ENCODE measurements at places on chromosomes 4 and X.

DNA sequence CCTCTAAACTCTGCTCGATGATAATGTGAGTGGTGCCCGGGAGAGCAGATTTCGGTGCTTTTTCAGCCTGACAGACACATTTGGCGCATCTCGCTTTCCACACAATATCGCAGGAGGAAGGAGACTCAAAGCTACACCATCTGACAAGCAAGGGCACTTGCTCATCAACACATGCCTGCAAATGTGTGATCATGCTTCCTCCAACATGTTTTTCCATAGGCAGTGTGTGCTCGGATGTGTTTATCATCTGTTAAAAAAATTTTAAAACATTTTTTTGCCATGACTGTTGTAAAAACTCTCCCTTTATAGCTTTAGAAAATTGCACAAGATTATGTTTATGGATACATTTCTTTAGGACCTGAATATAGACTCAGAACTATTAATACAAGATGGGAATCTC, 170.3 kb upstream of the PUDP start:
- no peak for DNase-seq

DNA sequence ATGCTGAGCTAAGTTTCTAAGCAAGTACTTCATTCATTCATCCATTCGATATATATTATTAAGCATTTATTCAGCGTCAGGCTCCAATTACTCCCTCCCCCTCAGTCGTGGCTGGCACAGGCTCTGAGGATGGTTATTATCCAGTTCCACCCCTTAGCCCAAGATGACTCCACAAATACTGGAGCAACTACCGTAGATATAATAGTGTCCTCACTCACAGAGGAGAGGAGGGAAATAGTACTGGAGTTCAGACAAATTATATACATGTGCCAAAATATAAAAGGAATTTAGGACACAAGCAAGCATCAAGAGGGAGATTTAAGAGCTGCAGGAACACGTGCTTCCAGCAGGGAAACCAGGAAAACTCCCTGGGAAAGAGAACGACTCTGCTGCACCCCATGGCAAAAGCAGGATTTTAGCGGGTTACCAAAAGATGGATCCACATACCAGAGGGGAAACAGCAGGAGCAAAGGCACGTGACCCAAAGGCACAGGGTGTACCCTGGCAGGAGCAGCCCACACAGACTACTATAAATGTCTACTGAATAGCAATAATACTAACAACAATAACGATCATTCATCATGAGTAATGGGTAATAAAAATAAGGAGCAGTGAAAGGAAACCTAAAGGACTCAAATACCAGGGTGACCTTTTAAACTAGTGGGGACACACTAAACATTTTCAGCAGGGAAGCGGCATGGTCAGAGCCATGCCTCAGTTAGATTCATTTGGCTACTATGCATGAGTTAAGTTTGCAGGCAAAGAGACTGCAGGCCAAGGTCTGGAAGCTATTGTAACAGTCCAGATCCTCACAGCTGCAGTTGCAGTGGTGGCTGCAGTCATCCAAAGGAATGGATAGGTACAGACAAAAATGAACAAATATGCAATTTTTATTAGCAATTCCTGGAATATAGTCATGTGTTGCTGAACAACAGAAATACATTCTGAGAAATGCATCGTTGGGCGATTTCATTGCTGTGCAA, 153.7 kb downstream of the APBB2 start:
- no peak for DNase-seq

DNA sequence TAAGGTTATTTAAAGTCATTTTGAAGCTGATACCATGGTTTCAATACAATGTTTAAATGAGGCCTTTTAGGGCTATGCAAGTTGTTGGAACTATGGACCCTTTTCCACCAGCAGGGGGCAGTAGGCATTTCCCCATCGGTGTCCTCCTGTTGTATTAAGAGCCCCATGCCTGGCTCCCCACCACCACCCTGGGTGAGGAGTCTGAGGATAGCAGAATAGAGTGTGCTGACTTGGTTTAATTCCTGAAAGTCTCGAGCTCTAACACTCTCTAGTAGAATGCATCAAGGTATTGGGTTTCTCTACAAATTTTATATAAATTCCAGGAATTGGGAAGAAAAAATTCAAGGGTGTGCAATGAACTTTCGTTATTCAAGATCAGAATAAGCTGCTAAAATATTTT, 234.8 kb upstream of the JADE1 start:
- DNase-seq: peak; percentile 60

DNA sequence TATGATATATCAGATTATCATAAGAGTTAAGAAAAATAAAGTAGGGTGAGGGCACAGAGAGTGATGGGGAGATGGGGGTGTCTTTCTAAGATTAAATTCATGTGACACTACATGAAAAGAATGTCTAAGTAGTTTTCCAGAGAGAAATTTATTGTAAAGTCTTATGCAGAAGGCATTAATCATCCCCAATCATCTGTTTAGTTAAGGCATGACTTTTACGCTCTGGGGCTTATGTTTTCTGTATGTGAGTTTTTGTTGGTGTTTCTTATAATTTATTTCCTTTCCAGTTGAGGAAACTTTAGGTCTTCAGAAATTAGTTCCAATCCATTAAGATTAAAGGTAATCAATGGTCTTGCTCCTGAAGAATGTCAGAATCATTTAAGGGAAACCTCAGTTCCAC, 383.0 kb upstream of the GALNT7 start:
- DNase-seq: no peak

DNA sequence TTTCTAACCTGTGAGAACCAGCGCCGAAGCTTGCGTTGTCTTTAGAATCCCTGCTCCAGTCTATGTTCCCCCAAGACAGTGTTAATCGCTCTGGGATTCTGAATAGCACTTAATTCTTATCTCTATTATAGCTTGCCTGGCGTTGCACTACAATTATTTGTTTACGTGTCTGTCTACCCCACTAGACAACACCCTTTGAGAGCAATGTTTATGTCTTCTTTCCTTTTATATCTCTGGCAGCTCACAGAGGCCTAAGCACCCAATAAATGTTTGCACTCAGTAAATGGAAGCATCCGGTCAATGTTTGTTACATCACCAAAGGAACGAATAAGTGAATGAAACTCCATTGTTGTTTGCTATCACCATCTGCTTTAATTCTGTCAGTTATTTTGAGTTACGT, 4.8 kb upstream of the NHS start:
- no peak for DNase-seq

- no peak for DNase-seq
Observed at GRCh38 chrX:28756647-28757046, 169.4 kb downstream of the IL1RAPL1 start.

- DNase-seq: no peak
Observed at GRCh38 chr4:149202117-149202516, 613.5 kb downstream of the IQCM start.

GRCh38 chrX:22047468-22047867, 15.3 kb downstream of the PHEX start:
- DNase-seq: no peak

DNA sequence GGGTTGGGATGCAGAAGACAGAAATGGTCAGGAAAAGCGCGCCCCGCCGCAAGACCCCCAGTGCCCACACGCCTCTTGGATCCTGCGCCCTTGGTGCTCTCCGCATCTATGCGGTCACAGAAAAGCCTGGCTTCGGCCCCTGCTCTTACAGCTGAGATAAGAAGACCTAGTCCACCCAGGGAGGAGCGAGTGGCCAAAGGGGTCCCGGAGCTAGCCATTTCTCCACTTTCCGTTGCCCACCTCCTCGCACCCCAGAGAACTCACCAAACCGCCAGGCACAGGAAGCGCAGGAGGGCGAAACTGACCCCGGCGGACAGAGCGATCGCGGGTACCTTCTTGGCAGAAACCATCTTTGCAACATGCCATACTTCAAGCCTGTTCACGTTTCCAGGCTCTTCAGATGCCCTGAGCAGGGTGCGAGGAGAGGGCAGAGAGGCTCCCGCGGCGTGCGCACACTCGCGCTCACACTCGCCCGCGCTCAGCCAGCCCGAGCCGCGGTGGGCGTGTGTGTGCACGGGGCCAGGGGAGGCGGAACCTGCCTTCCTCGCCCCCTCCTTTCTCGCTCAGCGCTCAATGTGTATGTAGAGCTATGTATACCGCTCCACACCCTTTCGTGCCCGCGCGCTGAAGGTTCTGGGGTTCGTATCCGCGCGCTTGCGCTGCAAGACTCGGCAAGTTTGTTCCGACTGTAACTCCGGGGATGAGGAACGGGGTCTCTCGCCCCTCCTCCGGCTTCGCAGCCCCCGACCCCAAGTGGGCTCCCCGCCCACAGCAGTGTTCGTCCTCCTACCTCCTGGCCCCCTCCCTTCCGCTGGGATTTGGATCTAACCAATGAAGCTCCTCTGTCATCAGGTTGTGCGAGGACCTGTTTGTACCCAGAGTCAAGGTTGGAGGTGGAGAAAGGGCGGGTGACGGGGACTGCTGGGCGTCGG, at the start of gene GABRA4:
Gene GABRA4, minus strand, starts transcription at position 507 of the 932 bp plus-strand sequence. Its CDS starts 157 bp downstream, at position 350.
- DNase-seq: no peak

- peak; percentile 38 for DNase-seq
Observed at GRCh38 chr4:1356181-1356998, 9.4 kb downstream of the UVSSA start.

DNA sequence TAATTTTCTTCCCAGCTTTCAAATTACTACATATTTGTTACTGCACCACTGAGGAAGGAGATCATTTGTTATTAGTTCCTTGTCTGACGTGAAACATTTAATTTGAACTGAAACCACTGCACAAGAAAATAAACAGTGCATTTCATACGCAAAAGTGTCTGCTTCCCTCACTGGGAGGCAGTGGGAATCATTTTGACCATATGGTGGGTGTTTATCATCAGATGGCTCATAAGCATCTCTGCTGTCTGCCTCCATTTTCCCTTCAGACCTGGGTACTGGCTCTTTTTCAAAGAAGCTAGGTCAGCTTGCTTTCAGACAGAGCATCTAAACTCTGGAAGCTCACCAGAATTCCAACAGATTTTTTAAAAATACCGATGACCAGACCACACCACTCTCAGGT, 135.2 kb downstream of the PCDH19 start:
- no peak for DNase-seq

DNA sequence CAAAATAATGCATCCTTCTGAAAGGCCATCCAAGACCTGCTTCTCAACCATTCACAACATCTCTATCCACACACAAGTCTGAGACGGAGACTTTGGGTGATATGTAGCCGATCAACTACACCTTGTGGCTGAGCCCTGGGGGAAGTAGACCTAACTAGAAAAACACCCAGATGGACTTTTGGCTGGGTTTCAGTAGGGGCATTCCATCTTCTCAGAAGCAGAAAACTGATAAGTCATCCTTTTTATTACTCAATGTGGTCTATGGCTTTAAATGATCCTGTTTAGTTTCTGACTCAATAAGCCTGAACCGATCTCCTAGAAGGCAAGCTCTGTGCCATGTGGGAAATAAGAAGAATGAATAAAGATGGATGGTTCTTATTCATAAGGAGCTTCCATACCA, 82.5 kb upstream of the AFF2 start:
- DNase-seq: no peak

DNA sequence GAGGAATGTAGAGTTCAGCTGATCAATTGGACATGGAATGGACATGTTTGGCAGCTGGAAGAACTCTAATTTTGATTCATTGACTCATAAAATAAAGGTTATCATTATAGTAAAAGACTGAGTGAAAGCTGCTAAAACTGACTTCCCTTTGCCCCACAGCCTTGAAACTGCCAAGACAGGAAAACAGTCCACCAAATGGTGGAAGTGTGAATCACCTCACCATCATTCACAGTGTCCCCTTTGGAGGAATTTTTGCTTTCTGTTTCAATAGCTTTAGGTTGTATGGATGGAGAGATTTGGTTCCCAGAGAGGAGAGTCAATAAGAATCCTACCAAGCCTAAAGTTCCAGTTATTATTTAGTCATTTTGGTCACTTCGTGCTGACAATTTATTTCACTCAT, 20.8 kb upstream of the FREM3 start:
- peak; percentile 76 for DNase-seq

DNA sequence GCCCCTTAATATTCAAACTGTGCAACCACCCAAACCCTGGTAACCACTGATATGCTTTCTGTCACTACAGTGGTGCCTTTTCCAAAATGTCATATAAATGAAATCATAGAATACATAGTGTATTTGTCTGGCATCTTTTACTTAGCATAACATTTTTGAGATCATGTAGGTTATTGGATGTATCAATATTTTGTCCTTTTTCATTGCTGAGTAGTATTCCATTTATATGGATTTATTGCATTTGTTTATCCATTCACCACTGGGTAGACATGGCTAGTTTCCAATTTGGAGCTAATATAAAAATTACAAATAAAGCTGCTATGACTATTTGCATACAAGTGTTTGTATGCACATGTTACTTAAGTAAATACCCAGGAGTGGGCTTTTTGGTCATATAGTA, 121.6 kb downstream of the TMEM144 start:
- DNase-seq: no peak

DNA sequence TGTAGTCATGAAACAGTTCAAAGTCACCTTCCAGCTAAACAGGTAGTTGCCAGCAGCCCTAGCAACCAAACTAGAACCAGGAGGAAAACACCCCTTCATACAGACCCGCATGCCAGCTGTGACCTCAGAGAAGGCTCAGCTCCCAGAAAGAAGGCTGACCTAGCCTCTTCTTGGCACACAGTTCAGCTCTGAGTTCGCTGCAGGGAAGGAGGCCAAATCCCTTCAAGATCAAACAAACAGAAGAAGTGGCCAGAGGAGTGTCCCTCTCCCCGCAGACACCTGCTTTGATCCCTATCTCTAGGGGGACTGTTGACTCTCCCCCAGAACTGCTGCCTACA, 56.0 kb downstream of the HADH start:
- no peak for DNase-seq

GRCh38 chr4:163243297-163243981, 76.7 kb upstream of the NAF1 start:
- DNase-seq: no peak

DNA sequence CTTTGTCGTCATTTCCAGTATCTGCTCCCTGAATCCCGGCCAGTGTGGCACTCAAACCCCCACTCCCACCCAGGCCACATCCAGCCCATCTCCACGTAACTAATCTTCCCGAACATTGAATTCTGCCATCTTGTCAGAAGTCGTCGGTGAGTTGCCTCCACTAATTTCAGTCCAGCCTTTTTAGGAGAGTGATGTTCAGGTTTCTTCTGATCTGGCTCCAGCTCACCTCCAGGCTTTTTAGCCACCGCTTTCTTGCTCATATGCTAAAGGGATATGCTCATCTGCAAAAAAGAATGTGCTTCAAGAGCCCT, 1.3 kb downstream of the TMEM165 start:
- DNase-seq: no peak

DNA sequence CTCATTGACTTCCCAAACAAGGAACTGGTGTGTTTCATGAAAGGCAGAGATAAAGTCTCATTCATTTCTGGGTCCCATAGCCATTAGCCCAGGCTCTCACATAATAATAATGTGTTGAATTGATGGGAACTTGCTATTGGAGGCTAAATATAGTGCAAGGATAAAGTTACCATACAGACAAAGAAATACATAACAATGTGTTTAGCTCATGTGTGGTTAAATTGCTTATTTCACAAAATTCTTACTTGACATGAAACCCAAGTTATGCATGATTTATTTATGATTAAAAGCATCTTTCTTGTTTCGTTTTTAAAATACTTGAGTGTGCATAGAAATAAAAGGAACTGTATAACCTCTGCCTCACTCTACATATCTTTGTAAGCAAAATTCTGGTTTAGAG, 37.3 kb upstream of the LPAR4 start:
- DNase-seq: no peak
